K562 (cell line): ENCODE measurements at places on chromosomes 11 and 22. TPM values are rescaled to one million over a fixed set of nuclear protein-coding genes. Genes with fewer than 3 reads are reported as not detected.

The INS gene
- total RNA-seq = not detected in 2 replicates

The OSBP2 gene
- total RNA-seq = 28.8 and 31.3 TPM in 2 replicates

The GRAMD1B gene
- 0.31 TPM in 2 replicates for total RNA-seq

The CNTN5 gene
- 0.25 TPM in 1 of 2 replicates, not detected in the other for total RNA-seq
